ENCODE measurements at places on chromosomes 16 and 17. TPM values are rescaled to one million over a fixed set of nuclear protein-coding genes. Genes with fewer than 3 reads are reported as not detected.

The ZFP3 gene
- 0.97 TPM for polyA plus RNA-seq

The CCL5 gene
- polyA plus RNA-seq = not detected

The LGALS9 gene
- polyA plus RNA-seq = 1.8 TPM

The GALNS gene
- 9.7 TPM for polyA plus RNA-seq
